ENCODE measurements at places on chromosomes 1 and 21.

DNA sequence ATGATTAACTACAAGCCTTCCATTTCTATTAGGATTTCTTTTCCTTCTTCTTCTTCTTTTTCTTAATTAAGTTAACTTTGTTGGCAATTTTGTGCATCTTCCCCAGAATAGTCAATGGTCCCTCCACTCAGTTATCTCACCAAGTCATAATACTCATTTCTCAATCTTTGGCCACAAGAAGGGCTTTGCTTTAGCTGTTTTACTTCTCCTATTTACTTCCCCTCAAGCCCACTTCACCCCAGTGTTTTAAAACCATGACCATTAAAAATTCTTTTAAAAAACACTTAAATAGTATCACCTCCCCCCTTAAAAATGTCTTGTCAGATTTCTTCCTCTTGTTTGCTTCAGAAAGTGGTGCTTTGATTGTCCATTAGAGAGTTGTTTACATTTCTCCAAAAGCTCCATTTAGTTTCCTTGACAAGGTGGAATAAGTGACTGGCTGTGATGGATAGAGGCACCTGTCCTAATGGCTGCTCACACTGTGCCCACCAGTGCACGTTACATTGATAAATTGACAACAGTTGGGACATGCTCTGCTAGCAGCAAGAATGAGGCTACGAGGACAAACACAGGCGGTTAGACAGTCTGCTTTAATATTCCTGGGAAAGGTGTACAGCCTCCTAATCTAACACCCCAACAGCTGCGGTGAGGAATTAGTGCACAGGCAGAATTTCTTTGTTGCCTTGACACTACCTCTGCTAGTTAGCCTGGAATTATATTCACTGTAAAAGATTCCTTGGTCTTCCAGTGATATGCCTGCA is 354.7 kb downstream of the LMO4 start:
- DNase-seq, result peak; percentile 2

DNA sequence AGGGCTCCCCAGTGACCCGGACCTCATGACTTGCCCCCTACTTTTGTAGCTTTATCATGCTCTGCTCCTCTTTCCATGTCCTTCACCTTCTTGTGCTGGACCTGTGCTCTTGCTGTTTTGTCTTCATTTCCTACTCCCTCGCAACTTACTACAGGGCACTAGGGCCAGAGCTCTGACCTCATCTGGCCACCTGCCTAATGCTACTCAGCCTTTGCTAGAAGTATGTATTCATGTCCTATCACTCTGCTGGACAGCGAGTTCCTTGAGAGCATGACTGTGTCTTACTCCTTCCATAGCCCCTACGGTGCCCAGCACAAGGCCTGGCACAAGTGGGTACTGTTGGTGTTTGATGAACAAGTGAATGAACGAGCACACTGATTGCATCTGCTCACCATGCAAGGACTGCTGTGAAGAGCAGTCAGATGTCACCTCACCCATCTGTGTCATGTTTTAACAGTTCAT is 1.9 kb downstream of the MTFR1L start:
- DNase-seq, result no peak

DNA sequence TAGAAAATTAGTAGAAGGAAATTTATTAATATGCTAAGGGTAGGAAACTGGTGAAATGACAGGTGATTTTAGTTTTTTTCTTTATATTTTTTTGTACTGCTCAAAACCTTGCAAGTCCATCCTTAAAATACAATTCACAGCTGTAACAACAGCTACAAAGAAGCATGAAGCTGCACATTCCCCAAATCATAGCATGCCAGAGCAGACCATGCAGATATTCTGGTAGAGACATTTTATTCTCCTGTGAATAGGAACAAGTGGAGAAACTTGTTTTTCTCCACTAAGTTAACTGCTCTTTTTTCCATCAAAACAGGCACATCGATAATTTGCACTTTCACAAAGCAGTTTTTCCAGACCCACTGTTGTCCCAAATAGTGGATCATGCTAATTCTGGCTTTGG is 1125.7 kb downstream of the BRINP3 start:
- no peak for DNase-seq

- DNase-seq, result no peak
Observed at GRCh38 chr1:9654834-9655723, 3.5 kb downstream of the PIK3CD start.

GRCh38 chr1:170675865-170676264 is 11.9 kb downstream of the PRRX1 start:
- no peak for DNase-seq

DNA sequence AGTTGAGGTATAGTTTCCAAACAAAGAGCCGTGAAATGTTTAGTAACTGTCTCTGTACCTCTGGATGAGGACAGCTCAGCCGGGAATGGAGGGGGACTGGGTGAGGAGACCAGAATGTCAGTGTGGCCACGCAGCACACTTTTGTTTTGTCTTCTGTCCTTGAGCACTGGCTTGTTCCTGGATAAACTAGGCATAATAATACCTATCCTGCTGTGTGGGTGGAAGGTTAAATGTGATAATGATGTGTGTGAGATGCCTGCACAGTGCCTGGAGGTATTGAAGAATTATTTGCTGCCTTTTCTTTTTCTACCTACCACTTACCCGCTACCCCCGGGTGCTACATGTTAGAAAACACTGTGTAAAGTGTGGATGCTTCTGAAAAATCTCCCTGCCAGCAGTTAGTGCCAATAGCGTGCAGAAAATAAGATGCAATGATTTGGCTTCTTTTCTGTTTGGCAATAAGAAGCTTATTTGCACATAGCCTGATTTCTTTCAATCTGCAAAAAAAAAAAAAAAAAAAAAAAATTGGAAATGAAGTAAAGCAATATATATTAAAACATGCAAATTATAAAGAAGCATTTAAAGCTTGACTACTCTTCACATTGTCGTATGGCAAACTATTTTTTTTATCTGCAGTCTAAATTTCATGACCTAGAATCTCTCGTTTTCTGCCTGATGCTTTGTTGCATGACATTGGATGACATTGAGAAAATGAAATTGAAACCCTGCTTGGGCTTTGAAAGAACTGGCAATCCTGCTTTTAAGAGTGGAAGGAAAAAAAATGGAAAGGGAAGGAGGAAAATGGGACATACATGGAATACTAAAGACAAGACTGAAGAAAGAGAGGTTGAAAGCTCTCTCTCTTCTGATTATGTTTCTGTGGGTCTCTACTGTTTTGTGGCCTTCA is 89.5 kb downstream of the DISC1 start:
- no peak for DNase-seq

DNA sequence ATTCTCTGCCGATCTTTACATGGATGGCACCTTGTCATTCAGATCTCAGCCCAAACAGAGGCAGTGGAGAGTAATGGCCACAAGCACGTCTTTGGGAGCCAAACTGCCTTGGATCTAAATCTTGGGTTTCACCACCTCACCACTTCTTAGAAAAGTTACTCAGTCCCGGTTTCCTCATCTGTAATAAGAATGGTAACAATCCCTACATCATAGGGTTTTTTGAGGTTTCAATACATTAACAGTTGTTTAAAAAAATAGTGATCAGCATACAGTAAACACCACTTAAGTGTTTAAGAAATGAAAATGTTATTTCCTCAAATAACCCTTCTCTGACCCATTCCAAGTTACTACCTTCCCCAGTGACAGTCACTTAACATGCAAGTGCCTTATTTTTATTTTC is 38.5 kb upstream of the KCNA3 start:
- DNase-seq, result no peak
